Pancreas (tissue), 10 donors: ENCODE measurements at places on chromosomes 5 and 9. TPM values are rescaled to one million over a fixed set of nuclear protein-coding genes. Genes with fewer than 3 reads are reported as not detected.

Gene CCL27
- total RNA-seq = not detected

GRCh38 chr9:72675586-72675985, 154.2 kb downstream of the TMC1 start:
- DNase-seq = no peak

Gene MSX2
- total RNA-seq = 0.32 TPM

Gene WNT8A
- total RNA-seq = not detected

Gene BSPRY
- total RNA-seq = 20.7 TPM

GRCh38 chr9:72575666-72576065, 54.3 kb downstream of the TMC1 start:
- DNase-seq = no peak

- DNase-seq = no peak
Observed at GRCh38 chr5:171450423-171451331, 31.2 kb downstream of the FGF18 start.

GRCh38 chr9:124078641-124079040, 67.1 kb downstream of the LHX2 start:
- DNase-seq = no peak

GRCh38 chr5:150113047-150113744, 26.8 kb upstream of the CSF1R start:
- DNase-seq = no peak
